Astrocyte (in vitro differentiated cells and primary cell): ENCODE measurements at places on chromosomes 7 and 10. TPM values are rescaled to one million over a fixed set of nuclear protein-coding genes. Genes with fewer than 3 reads are reported as not detected.

- H3K27ac ChIP-seq, result no peak overlapping the region
- H3K4me1 ChIP-seq, result no peaks in the 10 kb centered on the region
- no peaks in the 10 kb centered on the region for H3K36me3 ChIP-seq
- no peak overlapping the region for H3K4me3 ChIP-seq
- no peaks in the 10 kb centered on the region for H3K27me3 ChIP-seq
Measured at GRCh38 chr10:123678376-123678775, 12.2 kb downstream of the GPR26 start.

DNA sequence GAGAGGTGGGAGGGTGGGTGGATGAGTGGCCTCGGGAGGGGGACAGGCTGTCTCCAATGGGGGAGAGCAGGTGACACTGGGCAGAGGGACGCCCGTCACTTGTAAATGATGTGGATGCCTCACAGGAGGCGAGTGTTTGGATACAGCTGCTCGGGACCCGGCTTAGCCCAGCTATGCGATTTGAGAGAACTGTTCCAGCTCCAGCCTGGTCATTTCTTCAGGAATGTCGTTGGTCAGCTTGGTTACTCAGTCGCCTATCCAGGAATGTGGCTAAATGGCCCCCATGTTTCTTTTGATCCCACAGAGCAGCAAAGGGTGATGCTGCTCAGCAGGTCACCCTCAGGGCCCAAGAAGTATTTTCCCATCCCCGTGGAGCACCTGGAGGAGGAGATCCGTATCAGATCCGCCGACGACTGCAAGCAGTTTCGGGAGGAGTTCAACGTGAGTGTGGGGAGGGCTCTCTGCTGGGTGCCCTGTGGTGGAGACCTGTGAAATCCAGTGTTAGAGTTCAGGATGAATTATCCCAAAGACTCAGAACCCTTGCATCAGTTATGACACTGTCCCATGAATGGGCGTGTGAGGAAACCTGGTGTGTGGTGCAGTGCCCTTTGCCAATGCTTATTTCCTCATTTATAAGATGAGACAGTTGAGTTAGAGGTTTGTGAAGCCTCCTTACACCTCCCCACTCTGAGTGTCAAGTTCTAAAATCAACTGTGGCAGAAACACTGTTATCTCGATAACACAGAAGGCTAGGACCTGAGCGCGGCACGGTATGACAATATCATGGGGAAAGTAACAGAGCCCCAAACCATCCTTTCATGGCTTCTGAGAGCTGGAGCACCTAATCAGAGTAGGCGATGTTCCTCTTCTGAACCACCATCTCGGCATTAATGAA, 76.8 kb downstream of the MKI67 start:
- no peaks in the 10 kb centered on the region for H3K36me3 ChIP-seq
- DNase-seq, result no peak
- no peak overlapping the region for H3K27ac ChIP-seq
- H3K27me3 ChIP-seq, result no peaks in the 10 kb centered on the region
- H3K4me3 ChIP-seq, result no peak overlapping the region
- peaks cover 11% of the 10 kb centered on the region for H3K4me1 ChIP-seq

The MGAM2 gene
- 0.05 TPM in 2 replicates for total RNA-seq

- H3K4me3 ChIP-seq, result no peak overlapping the region
- H3K36me3 ChIP-seq, result no peaks in the 10 kb centered on the region
- no peaks in the 10 kb centered on the region for H3K4me1 ChIP-seq
Measured at GRCh38 chr10:127715782-127716378, 21.1 kb upstream of the FOXI2 start.

- no peaks in the 10 kb centered on the region for H3K27me3 ChIP-seq
- DNase-seq, result no peak
- H3K27ac ChIP-seq, result no peak overlapping the region
- H3K4me1 ChIP-seq, result no peaks in the 10 kb centered on the region
Measured at GRCh38 chr7:444606-445005, 75.0 kb downstream of the PDGFA start.

DNA sequence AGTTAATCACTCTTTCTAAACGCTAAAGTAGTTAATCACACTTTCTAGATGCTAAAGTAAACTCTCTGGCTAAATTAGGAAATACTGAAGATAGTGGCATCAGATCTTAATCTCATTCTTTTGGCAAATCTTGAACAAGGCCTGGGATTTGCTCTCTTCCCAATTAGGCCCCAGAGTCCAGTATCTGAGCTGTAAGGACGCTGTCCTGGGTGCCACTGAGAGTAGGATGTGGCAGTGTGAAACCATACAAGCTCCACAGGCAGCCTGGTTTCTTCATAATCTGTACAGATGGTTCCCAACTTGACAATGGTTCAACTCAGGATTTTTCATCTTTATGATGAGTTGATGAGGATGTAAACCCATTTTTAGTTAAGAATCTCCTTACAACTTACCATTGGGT, 36.9 kb downstream of the GRB10 start:
- H3K27ac ChIP-seq, result no peak overlapping the region
- no peaks in the 10 kb centered on the region for H3K27me3 ChIP-seq
- no peaks in the 10 kb centered on the region for H3K4me1 ChIP-seq
- H3K36me3 ChIP-seq, result peaks cover 5% of the 10 kb centered on the region
- H3K4me3 ChIP-seq, result no peak overlapping the region
- no peak for DNase-seq

The PRTFDC1 gene
- total RNA-seq, result 9.1 and 10.6 TPM in 2 replicates

The ANXA8L1 gene
- 0.59 and 1.5 TPM in 2 replicates for total RNA-seq

- no peak overlapping the region for H3K4me3 ChIP-seq
- H3K4me1 ChIP-seq, result peaks cover 19% of the 10 kb centered on the region
- no peaks in the 10 kb centered on the region for H3K27me3 ChIP-seq
- H3K27ac ChIP-seq, result no peak overlapping the region
Measured at GRCh38 chr10:34731213-34731612, 83.9 kb downstream of the PARD3 start.

- no peaks in the 10 kb centered on the region for H3K36me3 ChIP-seq
- H3K27ac ChIP-seq, result no peak overlapping the region
- no peak overlapping the region for H3K4me3 ChIP-seq
- no peaks in the 10 kb centered on the region for H3K4me1 ChIP-seq
Measured at GRCh38 chr7:52695973-52696595, 339.3 kb upstream of the POM121L12 start.
